ENCODE measurements at places on chromosomes 2 and 18.

- no peak for DNase-seq
Observed at GRCh38 chr2:112686348-112687217, 34.2 kb upstream of the NT5DC4 start.

DNA sequence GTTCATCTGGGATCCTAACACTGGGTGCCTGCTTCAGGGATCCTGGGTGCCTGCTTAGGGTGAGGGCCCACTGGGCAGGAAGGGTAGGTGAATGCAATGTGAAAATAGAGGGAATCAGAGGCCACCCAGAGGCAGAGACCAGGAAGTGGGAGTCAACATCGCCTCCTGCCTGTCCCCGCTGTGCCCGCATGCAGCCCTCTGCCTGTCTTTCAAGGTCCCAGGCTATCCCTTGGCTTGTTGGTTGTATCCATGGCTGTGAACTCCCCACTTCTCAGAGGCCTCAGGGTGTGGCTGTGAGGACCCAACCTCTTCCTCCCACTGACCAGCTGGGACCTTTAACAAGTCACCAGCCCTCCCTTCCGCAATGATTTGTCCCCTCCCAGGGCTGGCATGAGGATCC is 26.5 kb downstream of the PSD4 start:
- DNase-seq = no peak

DNA sequence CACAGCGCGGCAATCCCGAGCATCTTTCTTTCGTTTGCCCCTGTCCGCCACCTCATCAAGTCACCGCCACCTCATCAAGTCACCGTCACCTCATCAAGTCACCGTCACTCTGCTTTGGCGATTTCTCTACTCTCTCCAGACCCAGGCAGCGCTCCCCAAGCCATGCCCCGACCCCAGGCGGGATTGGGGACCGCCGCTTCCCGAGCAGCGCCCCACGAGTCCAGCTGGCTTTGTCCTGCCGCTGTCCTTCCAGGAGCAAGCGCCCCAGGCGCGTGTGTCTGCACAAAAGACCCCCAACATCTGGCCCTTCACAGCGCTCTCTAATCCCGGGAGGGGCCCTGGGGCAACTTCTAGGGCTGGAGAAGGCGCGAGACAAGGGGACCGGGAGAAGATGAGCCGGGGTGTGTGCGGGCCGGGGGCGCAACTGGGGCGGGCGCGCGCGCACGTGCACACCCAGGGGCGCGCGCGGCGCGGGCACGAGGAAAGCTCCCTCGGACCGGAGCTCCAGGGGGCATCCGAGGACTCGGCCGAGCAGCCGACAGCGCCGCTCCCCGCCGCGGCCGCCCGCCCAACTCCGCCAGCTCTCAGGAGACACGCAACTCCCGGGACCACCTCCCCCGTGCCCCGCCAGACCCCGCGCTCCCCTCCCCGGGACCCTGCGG is 633 bp upstream of the RNF152 start:
- DNase-seq = peak; percentile 15

GRCh38 chr2:9205963-9206948 is at the start of gene ASAP2:
Gene ASAP2 (plus strand): TSS chr2:9206812. CDS start chr2:9207105, 293 bp downstream.
- peak; percentile 89 for DNase-seq

DNA sequence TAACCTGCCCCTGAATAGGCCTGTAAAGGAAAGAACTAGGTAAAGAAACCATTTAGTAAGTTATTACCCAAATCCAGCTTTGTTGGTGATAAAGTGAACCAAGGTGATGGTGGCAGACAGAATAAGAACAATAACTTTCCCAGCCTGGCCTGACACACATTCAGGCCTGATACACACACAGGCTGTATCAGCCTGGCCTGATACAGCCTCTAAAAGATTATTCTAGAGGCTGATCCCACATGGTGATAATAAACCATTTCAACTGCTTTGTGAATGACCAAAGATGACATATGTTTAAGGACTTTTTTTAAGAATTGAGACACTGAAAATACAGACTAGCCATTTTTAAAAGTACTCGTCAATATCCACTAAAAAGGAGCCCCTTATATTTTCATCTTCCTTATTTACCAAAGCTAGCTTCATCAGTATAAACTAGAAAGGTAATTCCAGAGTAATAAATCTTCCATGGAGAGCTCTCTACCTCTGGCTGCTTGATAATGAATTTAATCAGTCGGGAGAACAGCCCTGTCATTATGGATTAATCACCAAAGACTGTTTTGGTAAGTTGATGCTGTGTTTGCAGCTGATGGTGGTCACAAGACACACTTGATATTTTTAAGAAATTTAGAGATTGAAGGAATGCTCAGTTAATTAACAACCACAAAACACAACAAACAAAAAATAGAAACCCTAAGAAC is 77.2 kb downstream of the SLC8A1 start:
- no peak for DNase-seq

DNA sequence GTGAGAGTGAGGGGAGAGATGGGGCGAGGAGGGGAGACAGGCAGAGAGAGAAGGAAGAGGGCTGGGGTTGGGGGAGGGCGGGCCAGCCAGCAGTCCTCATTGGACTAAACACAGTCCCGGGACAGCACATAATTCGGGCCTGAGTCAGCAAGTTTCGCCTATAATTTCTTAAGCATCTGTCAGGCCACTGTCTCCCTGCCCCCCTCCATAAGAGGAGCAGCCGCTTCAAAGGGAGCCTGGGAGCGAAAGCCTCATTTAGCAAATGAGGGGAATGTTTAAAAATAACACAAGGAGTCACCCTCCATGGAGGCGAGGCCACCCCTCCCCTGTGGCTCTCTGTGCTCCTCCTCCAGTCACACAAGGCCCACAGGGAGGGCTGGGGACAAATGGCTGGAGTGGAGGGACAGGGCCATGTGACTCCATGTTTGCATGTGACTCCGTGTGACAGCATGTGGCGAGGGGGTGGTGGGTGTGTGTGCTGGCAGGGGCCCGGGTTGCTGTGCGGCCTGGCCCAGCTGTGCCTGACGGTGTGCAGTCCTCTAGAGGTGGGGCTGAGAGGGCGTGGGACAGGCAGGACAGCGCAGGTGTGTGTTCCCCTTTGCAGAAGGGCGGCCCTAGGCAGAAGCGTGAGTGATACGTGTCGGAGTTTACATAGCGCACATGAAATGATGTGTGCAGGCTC is 162.4 kb downstream of the CELF4 start:
- DNase-seq = no peak

- DNase-seq = peak; percentile 26
Observed at GRCh38 chr2:238945433-238946150, 97.7 kb downstream of the TWIST2 start.

- DNase-seq = no peak
Observed at GRCh38 chr2:85987266-85988174, 98.7 kb upstream of the ST3GAL5 start.

DNA sequence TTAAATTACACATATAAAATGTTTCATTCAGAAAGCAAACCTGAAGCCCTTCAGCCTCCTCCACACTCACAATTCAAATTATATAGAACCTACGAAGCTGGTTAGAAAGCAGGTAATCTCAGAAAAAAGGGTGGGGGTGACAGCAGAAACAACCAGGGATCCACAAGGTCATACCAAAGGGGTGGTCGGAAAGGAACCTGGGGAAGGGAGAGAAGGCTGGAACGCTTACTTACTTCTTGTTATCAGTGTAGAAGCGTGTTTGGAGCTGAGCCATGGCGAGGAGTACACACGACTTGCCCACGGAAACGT is 316 bp downstream of the WDR12 start:
- DNase-seq = no peak

GRCh38 chr2:75491129-75491753 is 69.5 kb downstream of the EVA1A start:
- DNase-seq = no peak

- DNase-seq = no peak
Observed at GRCh38 chr2:207491956-207492355, 37.8 kb upstream of the CREB1 start.

- no peak for DNase-seq
Observed at GRCh38 chr2:133967326-133967725, 286.5 kb upstream of the MGAT5 start.

DNA sequence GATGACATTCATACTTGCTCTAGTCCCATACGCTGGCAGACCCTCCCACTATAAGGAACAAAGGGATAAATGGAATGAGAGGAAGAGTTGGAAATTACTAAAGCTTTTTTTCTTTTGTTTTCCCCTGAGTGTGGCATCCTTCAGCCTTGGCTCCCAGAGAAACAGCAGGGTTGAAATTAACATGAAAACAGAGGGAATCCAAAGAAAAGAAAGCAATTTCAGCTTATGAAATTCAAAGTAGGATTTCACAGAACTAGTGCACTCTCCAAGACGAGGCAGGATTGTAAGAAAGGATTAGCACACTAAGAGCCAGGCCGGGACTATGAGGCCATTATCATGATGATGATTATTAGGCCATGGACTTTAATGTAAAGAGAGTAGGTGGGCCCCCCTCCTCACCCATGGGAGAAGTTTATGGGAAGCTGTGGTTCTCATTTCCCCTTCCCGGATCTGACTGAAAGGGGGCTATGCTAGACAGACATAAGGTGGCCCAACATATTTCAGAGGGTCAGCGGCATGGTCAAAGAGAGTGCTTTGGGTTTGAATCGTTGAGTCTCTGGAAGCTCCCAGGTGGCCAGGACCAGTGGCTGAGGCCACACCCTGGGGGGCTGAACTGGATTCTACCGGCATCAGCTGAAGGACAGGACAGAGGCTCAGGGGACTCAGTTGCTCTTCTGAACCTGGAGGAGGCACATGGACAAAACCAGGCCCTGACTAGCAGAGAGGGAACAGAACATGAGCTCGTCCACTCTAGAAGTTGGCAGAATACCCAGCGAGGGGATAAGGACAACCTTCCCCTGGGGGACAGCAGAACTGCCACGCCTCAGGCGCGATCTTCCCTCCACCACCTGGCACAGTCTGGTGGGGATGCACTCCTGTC is 100.1 kb upstream of the ARL4C start:
- DNase-seq = no peak

GRCh38 chr2:29063056-29063455 is 11.3 kb downstream of the PCARE start:
- no peak for DNase-seq

DNA sequence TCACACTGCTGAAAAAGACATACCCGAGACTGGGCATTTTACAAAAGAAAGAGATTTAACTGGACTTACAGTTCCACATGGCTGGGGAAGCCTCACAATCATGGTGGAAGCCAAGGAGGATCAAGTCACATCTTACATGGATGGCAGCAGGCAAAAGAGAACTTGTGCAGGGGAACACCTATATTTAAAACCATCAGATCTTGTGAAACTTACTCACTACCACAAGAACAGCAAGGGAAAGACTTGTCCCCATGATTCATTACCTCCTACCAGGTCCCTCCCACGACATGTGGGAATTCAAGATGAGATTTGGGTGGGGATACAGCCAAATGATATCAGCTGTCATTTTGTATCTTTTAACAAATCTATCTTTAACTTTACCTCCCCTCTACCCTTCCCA is 251.1 kb upstream of the RASGRP3 start:
- no peak for DNase-seq

GRCh38 chr2:45770811-45771210 is 119.3 kb downstream of the PRKCE start:
- DNase-seq = no peak

GRCh38 chr18:22523481-22523880 is 105.8 kb upstream of the CTAGE1 start:
- no peak for DNase-seq

GRCh38 chr18:46794607-46795006 is 37.8 kb upstream of the ST8SIA5 start:
- no peak for DNase-seq

DNA sequence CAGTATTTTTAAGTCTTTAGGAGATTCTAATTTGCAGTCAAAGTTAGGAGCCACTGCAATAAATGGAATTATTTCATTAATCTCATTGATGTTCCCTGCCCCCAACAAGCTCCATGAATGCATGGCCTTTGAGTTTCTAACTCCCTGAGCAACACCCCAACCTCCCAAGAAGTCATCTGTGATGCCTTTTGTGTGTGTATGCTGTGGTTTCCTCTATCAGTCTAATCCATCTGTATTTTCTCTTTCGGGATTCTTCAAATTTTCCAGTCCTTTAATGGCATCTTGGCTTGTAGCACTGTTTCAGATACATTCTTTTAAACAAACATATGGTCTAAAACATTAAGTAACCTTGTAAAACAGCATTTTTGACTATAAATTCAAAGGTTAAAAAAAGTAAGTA is 16.8 kb downstream of the SERPINB10 start:
- DNase-seq = no peak

All from SHP77 (cell line).